ENCODE measurements at places on chromosomes 7 and 10.

GRCh38 chr10:14671386-14671831, 103.3 kb downstream of the FAM107B start:
- no peak for DNase-seq

DNA sequence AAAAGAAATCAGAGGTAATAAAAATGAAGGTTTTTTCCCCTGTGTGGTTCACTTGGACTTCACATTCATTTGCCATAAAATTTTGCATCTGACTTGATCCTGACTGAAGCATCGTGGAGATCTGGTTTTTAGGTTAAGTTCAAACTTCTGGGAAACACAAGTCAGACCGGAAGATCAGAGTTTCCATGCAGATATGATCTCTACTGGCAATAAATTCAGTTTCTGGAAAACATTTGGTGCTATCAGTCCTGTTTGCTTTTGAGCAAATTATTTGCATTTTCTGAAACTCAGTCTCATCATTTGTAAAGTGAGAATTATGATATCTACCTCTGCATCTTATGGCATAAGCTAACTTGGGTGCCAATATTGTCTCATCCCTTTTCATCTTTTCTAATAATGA, 81.3 kb upstream of the KCNMA1 start:
- no peak for DNase-seq

- DNase-seq, result no peak
Measured at GRCh38 chr10:90269699-90270098, 568.3 kb downstream of the KIF20B start.

- DNase-seq, result no peak
Measured at GRCh38 chr10:52755297-52756062, 17.1 kb downstream of the MBL2 start.

DNA sequence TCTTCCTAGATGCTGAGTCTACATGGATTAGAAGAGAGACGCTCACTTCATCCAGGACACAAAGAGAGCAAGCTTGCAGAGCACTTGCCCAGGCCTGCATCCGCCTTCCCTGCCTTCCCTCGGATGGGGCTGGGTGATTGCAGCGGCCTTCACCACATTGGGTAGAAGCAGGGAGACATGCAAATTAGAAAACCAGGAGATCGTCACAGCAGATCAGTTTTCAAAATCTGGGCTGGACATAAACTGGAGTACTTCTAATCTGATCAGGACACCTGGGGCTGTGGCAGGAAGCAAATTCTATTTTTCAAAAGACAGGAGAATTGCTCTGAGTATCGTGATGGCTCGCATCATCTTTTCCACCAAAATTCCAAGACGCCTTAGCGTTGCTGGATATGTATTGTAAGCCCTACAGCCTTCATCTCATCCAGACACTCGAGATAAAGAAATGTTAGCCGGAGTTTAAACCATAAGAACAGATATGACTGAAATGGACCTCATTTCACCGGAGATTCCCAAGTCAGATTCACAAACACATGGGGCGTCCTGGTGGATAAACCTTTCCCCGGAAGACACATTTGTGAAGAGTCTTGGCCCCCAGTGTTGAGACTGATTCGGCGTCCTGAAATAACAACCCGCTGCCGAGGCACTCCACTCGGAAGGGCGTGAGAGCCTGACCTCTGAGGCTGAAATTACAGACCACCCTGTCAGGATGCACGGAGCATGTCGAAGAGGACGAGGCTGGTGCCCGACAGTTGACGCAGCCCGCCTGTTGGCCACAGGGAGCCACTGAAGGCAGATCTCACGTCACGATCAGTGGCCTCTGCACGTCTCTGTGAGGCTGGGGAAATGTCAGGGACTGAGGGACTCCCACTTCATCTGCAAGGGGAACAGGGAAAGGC, 91.2 kb upstream of the PARD3 start:
- peak; percentile 87 for DNase-seq

- DNase-seq, result no peak
Measured at GRCh38 chr7:76179686-76180085, 22.0 kb upstream of the SRRM3 start.

DNA sequence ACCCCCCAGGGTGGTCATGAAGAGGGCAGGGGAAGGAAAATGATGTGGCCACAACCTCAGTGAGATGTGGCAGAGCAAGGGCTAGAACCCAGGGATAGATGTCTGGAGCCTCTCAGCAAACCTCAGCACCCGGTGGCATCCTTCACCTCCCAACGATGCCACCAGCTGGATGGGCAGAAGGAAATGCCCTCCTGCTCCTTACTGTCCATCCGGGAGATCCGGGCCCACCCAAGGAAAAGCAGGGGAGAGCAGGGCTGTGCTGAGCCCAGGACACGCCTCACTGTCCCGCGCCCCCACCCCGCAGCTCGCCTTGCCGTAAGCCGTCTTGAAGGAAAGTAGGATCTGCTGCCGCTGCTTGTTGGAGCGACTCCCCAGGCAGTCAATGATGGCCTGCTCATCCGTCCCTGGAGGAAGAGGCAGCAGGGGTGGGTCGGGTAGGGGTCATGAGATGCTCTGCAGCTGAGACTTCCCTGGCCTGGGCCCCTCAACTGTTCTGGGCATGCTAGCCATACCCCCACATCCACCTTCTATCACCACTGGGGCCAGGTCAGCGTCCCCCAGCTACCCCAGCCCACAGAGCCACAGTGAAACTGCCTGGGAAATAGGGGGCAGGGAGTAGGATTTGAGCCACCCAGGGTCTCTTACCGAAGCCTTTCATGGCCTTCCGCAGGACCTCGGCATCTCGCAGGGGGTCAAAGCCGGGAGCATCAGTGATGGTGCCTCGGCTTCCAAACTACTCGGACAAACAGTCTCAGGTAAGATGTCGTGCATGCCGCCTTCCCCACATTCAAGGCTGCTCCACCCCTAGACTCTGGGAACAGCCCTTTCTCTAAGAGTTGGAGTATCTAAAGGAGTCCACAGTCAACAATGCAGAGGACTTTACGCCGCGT, 34.3 kb downstream of the PLAC9 start:
- DNase-seq, result peak; percentile 81

- DNase-seq, result no peak
Measured at GRCh38 chr7:80140388-80140787, 5.8 kb downstream of the GNAI1 start.

DNA sequence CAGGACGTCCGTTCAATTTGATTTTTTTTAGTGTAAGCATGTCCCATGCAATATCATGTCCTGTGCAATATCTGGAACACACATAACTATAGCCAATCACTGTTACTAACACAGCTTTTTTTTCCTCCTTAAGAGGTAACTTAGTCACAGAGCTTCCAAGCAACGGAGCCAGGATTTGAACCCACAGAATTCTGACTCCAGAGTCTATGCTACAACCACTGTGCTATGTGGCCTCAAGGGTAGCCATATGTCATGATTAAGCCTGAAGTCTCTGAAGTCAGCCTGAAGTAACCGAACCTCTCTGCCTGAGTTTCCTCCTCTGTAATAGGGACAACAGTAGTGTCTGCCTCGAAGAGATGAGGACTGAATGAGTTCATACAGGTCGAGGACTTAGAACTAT, 42.2 kb upstream of the TCF7L2 start:
- no peak for DNase-seq

DNA sequence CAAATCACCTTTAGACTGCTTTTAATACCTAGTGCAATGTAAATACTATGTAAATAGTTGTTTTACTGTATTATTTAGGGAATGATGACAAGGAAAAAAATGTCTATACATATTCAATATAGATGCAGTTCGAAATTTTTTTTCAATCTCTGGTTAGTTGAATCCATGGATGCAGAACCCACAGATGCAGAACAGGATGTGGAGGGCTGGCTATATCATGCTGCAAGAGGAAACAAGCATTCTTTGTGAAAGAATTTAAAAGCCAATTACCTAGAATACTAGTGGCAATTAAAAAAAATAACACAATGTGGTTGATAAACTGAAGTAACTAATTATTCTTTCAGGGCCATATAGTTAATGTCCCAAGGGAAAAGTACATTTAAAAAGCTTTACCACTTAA, 170.4 kb downstream of the ZNF438 start:
- no peak for DNase-seq

DNA sequence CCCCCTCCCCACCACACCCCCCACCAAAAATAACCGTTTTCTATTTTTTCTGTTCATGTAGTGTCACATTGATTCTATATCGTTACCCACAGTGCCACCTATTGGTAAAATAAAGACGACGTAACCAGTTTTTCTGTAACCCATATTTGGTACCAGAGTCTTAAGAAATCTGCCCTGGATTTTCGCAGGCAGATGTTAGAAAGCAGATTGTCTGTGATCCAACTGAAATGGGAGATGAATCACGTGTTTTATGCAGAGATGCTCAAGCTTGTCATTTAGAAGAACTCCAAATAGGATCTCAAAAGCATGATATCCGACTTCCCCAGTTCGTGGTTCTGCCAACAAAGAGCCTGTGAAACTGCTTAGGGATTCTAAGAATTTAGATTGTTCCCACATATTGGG, 261.1 kb upstream of the CSTF2T start:
- DNase-seq, result no peak

DNA sequence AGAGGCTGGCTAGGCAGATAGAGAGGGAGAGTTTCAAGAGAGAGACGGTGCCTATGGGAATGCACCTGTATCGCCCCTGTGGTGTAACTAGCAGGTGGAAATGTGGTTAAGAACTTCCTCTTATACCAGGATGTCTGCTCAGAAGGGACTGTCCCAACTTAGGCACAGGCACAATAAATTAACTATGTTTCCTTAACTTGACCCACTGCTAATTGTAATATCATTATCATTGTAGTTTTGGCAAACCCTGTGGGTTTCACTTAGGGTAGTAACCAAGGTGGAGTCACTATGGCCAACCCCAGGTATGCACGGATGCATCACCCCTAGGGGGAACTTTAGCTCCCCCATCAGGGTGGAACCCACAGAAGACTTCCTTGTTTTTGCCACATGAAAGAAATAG, 455.7 kb downstream of the DGKB start:
- no peak for DNase-seq

- DNase-seq, result no peak
Measured at GRCh38 chr10:75379212-75379724, 22.3 kb downstream of the ZNF503 start.

- no peak for DNase-seq
Measured at GRCh38 chr7:3722396-3722922, 421.4 kb downstream of the SDK1 start.

- no peak for DNase-seq
Measured at GRCh38 chr7:95045236-95045923, 138.0 kb downstream of the PPP1R9A start.

DNA sequence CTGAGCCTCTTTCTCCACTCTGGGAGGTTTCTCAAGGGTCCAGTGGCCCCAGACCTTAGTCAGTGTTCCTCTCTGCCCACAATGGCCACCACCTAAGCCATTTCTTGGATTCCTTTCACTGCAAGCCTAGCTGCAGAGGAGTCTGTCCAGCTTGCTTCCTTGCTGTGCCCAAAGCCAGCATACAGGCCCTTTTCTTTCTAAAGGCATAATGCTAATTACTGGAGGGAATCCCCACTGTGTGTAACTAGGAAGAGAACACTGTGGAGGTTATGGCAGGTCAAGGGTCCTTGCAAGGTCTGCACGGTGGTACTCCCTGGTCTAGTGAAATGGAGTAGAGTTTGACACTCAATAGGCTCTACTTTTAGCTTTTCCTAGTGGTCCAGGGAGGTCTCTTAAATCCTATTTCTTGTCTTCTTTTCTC, 70.4 kb upstream of the CC2D2B start:
- DNase-seq, result no peak

DNA sequence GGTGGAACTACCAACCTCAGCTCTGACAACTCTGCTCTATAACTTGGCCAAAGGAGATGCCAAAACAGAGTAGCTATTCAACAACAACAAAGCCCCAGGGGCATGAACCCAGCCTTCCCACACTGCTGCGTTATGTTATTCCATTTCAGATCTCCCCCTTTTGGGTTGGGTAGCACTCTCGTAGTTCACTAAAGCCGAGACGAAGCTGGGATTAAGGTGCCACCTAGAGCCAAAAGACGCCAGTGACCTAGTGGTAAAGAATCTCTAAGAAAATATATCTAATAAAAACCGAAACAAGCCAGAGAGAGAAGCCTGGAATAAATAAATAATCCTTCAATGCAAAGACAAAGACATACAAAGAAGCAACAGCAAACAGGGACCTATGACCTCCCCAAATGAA, 217.3 kb downstream of the HERPUD2 start:
- no peak for DNase-seq

- DNase-seq, result no peak
Measured at GRCh38 chr10:114905450-114905849, 32.5 kb upstream of the TRUB1 start.

GRCh38 chr7:25262586-25262985, 34.3 kb upstream of the NPVF start:
- DNase-seq, result no peak

- no peak for DNase-seq
Measured at GRCh38 chr7:127754457-127754856, 102.5 kb downstream of the SND1 start.

GRCh38 chr7:46170021-46170420, 248.9 kb upstream of the IGFBP3 start:
- no peak for DNase-seq

- DNase-seq, result peak; percentile 26
Measured at GRCh38 chr10:86188326-86188725, 178.3 kb downstream of the GRID1 start.

- no peak for DNase-seq
Measured at GRCh38 chr10:24912215-24912614, 40.2 kb downstream of the PRTFDC1 start.

GRCh38 chr10:101018118-101018599, 12.8 kb downstream of the PDZD7 start:
- DNase-seq, result no peak

GRCh38 chr10:18238870-18239485, 98.8 kb downstream of the CACNB2 start:
- no peak for DNase-seq

Data from posterior vena cava (tissue), 2 donors.